ENCODE measurements at places on chromosomes 16 and 17.

GRCh38 chr16:13586051-13586450, 333.9 kb upstream of the ERCC4 start:
- no peak for DNase-seq

DNA sequence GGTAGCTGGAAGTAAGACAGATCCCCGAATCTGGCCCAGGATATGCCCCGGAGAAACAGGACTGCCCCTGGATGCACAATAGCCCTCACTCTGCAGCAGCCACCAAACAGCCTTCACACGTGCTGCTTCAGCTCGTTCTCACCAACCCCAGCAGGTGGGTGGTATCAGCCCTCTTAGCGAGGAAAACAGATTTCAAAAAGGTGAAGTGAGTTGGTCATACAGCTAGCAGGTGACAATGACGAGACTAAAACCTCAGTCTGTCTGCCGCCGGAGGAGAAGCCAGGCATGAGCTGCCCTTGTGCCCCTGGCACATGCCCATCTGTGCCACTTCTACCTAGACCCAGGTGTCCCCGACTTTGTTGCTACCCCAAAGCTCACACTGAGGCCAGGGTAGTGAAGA, 92.4 kb downstream of the YPEL2 start:
- DNase-seq = no peak

DNA sequence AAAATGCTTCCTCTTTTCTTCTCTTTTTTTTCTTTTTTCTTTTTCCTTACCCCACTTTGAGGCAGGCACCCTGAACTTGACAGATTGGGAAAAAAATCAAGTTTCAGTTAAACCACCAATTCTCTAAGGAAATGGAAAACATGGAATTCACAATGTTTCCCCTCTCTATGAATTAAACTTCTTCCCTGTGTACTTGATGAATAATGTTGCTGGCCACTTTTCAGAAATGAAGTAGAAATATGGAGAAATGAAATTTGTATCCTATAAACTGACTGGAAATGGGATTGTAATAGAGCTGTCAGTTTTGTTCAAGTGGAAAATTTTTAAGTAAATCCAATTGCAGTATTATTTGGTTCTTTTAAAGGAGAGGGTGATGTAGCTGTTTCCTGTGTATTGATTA, 129.8 kb downstream of the CLEC16A start:
- no peak for DNase-seq

DNA sequence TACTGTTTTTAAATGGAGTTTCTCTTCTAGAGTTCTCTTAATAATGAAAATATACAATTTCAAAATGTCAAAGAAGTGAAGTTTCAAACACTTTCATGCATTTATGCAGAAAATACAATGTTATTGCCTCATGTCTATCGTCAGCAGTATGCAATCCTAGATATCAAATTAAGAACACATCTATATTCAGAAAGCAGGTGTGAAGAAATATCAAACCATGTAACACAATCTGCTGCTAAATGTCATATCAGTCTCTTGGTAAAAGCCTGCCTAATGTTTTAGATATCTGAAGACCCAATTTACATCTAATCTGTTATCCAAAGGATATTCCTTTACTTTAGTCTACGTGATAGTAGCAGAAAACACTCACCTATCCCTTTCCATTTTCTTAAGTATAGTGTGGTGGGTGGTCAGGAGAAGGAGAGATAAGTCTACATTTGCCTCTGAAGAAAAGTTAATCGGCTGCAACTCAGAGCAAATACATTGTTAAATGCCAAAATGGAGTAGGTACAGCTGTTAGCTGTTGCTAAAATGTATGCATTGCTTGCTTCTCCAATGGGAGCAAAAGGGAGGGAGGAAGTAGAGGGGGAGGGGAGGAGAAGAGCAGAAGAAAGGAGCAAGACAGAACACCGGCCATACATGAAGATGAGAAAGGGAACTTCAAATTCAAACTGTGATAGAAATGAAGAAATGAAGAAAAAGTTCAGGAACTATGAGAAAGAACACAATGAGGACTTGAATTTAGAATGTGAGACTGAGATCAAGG, 64.9 kb downstream of the ITFG1 start:
- DNase-seq = no peak

DNA sequence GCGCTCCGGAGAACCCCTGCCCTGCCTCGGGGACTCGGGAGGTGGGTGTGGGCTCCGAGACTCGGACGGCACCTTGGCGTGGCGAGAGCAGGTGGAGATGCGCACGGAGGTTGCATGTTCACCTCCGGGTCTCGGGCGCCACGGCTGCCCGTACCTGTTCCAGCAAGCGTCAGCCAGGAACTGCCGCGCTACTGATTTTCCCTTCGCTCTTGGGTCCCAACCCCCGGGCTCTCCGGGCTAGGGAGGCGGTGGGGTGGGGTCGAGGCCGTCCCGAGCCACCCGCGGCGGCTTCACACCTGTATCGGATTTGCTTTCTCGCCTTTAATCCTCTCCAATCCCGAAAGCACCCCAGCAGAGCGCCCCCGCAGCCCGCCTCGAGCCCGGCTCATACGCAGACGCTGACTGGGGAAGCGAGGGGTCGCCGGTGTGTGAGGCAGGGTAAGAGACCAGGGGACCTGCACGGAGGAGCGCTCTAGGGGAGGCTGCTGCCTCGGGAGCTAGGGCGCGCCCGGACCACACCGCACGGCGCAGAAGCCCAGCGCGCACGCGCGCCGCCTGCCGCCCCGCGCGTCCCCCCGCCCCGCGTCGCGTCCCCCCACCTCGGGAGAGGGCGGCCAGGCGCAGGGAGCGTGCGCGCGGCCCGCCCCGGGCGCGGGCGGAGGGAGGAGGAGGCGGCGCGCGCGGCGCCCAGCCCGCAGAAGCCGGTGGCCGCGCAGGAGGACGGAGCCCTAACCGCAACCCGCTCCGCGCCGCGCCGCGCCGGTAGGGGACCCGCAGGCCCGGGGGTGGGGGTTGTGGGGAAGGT, at the start of gene DUSP14:
TSS of gene DUSP14 (plus strand) at position 695 of the 805 bp plus-strand sequence. CDS start 22,382 bp downstream, outside the sequence.
- DNase-seq = peak; percentile 37

DNA sequence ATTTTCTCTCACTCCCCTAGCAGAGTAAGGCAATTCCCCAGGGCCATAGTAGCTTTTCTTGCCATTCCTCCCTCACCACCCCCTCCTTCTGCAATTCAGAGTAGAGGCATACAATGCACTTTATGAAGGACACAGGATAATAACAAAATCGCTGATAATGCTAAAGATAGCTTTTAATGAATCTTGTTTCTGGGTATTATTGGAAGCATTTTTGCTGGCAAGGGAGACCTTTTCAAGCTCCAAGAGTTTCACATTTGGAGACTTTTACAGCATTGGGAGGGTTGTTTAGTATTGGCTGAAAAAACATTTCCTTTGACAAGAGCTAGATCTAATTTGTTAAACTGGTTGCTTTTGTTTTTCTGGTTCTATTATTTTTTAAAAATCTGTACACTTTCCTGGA, 573.0 kb upstream of the C16orf82 start:
- no peak for DNase-seq
